ENCODE measurements at places on chromosomes 5 and 9. TPM values are rescaled to one million over a fixed set of nuclear protein-coding genes. Genes with fewer than 3 reads are reported as not detected.

The ENHO gene
- total RNA-seq: not detected

The NTNG2 gene
- total RNA-seq: 3.1 TPM

The MYMK gene
- not detected for total RNA-seq

- DNase-seq: no peak
Observed at GRCh38 chr9:95667789-95668188, 151.0 kb upstream of the PTCH1 start.

- DNase-seq: no peak
Observed at GRCh38 chr5:171409164-171410136, 10.0 kb upstream of the FGF18 start.

GRCh38 chr9:75895112-75895511 is 4.6 kb downstream of the PCSK5 start:
- DNase-seq: no peak
